Central memory CD4-positive, alpha-beta T cell (primary cell): ENCODE measurements at places on chromosomes 3 and 15.

DNA sequence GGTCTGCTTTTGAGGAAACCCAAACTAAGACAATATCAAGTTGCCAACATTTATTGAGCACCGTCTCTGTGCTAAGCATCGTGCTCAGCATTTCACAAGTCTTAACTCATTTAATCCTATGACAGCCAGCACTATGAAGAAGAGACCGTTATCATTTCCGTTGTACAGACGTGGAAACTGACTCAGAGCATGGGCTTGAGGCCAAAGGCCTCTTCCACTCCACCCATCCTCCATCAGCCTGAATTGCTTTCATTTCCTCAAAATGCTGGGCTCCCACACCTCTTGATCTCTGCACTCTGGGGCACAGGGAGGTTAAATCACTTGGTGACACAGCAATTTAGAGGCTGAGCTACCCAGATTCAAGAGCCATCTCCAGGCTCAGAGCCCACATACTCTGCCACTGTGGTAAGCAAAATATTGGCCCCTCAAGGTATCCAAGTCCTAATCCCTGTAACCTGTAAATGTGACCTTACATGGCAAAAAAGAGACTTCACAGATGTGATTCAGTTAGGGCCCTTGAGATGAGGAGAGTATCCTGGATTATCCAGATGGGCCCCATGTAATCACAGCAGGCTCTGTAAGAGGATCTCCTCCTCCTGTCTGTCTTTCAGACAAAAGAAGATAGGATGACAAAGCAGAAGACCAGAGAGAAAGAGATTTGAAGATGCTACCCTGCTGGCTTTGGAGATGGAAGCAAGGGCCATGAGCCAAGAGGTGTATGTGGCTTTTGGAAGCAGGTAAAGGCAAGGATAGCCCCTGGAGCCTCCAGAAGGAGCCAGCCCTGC, 24.3 kb upstream of the FLNB start:
- DNase-seq: peak; percentile 27

DNA sequence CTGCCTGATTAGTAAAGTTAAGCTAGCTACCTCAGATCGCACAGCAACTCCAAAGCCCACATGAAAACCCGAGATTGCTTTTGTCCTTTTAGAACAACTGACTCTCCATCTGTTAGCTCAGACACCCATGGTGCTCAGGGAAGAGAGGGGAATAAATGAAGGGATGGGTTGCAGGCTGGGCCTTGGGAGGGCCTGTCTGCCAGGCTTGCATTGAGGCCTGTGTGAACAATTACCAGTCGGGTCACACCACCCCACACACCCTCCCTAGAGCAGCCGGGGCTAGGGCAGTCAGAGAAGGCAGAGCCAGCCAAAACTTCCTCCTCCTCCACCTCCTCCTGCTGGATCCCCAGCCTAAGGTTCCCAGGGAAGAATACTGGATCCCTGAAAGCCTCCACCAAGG, 8.8 kb upstream of the PRKAR2A start:
- no peak for DNase-seq

GRCh38 chr15:82832601-82833361, 23.4 kb downstream of the WHAMM start:
- DNase-seq: no peak

DNA sequence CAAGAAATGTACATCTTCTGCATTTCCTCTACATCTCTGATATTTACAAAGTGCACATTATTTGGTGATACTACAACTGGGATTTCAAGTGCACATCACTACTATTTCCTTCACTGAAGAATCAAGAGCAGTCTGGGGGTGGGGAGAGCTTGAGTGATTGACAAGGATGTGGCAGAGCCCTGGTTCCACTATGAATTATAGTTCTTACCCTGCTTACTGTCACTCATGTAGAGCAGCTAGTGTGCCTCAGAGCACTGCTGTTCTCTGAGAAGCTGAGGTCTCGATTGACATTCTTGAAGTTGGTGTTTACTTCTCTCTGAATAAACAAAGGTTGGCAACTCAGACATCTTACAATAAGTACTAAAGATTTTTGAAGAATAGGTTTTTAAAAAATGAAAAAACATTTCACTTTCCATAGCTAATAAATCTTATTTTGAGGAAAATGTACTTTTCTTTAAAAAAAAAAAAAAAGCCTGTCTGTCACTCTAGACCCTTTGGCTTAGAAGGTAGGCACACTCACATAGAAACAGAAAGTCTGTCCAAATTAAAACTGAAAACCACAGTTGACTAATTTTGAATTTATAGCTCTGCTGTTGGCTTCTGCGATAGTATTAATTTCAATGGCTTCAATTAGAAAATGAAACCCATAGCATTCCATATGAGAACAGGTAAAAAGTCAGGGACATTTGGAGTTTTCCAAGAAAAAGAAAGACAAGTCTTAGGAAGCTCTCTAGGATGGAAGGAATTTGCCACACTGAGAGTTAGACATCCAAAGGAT, 5.6 kb downstream of the GREM1 start:
- no peak for DNase-seq

DNA sequence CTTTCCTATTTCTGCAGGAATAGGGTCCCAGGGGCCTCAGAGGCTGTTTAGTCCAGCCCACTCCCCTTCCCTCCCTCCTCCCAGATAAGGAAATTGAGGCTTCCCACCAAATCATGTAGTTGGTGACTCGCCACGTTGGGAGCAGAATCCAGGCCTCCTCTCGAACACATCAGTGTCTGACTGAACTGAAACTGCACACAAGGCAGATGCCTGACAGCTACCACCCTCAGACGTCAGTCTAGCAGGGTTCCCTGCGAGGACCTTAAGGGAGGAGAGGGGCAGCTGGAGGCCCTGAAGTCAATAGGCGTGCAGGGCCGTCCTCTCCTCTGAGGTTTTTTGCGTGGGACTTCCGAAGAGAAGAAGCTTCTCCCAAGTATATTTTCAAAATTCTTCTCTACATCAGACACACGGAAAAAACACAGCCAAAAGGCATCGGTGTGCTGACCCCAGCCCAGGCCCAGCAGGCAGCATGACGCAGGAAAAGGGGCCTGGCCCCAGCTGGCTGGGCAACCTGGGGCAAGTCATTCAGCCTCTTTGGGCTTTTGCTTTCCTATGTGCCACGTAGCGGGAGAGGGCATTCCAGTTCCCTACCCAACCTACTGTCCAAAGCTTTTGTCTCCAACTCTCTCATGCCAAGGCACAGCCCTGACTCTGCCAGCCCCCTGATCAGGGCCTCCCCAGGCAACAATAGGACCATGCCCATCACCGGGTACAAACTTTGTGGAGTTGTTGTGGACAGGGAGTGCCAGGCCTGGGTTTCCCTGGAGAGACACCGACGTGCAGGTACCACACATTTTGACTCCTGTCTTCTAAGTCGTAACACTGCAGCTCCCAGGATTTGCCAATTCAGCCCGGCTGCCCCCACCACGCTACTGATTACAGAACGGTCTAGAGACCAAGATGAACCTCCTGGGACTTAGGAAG, 283.1 kb downstream of the XXYLT1 start:
- DNase-seq: no peak

- no peak for DNase-seq
Observed at GRCh38 chr3:140910860-140911259, 30.8 kb upstream of the SLC25A36 start.

GRCh38 chr3:175737646-175738572, 878.8 kb downstream of the NAALADL2 start:
- no peak for DNase-seq

GRCh38 chr3:126101521-126101982, 17.6 kb upstream of the SLC41A3 start:
- DNase-seq: no peak

- DNase-seq: no peak
Observed at GRCh38 chr3:100912976-100913545, 80.2 kb downstream of the ABI3BP start.

DNA sequence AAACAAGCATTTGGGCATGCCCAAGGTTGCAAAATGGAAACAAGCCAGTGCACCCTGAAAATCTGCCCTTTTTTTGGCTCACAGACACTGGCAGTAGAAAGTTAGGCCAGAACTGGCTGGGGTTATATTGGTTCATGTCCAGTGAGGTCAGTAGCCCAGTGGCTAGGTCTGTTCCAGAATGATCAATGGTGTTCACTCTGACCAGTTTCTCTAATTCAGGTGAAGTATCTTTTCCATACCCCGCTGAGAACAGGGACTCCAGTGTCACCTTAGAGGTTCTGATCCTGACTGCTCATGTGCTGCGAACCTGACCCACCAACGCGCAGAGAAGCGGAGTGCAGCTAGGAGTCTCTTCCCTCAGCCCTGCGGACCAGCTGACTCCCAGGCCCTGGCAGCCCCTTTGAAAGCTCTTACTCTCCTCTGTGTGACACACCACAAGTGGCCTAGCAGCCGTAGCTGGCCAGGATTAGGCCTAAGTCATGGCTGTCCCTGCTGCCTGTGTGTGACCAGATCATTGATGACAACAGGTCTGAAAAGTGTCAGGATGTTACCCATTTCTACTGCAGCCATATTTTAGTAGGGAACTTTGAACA, 123.5 kb downstream of the GHSR start:
- DNase-seq: no peak

GRCh38 chr3:141878326-141878725, 1.9 kb downstream of the ATP1B3 start:
- DNase-seq: no peak

GRCh38 chr3:152466784-152467183, 198.1 kb downstream of the MBNL1 start:
- no peak for DNase-seq

DNA sequence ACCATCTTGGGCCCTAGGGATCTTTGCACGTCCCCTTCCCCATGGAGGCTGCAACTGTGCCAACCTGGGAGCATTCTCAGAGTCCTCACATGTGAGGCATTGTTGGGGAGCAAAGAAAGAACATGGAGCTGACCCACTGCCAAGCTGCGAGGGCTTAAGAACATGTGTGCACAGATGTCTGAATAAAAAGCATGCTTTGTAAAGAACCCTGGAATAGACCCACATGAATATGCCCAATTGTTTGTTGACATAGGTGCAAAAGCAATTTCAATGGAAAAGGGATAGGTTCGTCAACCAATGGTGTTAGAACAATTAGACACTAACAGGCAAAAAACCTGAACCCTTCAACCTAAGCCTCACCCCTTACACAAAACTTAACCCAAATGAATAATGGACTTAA, 9.3 kb downstream of the PGPEP1L start:
- DNase-seq: no peak

- DNase-seq: no peak
Observed at GRCh38 chr15:74212494-74212893, 9.9 kb upstream of the STRA6 start.

- no peak for DNase-seq
Observed at GRCh38 chr15:26665957-26666791, 106.7 kb downstream of the GABRB3 start.

DNA sequence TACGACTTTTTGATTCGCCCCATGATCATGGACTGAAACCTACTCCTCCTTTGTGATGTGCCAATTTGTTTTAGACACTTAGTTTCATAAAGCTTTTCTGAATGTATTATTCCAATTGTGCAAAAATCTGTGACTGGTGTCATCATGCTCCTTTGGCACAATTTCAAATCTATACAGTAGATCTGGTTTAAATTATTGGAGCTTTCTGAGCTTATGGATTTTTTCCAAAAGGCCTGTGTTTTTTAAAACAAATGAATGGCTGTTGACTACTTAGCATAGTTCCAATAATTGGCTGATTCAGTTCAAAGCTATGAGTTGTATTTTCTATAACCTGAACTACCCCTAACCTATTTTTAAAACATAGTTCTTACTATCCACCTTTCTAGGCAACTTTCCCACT, 282.7 kb downstream of the CNTN3 start:
- DNase-seq: no peak

GRCh38 chr3:187207624-187208023, 10.3 kb downstream of the RTP1 start:
- no peak for DNase-seq

DNA sequence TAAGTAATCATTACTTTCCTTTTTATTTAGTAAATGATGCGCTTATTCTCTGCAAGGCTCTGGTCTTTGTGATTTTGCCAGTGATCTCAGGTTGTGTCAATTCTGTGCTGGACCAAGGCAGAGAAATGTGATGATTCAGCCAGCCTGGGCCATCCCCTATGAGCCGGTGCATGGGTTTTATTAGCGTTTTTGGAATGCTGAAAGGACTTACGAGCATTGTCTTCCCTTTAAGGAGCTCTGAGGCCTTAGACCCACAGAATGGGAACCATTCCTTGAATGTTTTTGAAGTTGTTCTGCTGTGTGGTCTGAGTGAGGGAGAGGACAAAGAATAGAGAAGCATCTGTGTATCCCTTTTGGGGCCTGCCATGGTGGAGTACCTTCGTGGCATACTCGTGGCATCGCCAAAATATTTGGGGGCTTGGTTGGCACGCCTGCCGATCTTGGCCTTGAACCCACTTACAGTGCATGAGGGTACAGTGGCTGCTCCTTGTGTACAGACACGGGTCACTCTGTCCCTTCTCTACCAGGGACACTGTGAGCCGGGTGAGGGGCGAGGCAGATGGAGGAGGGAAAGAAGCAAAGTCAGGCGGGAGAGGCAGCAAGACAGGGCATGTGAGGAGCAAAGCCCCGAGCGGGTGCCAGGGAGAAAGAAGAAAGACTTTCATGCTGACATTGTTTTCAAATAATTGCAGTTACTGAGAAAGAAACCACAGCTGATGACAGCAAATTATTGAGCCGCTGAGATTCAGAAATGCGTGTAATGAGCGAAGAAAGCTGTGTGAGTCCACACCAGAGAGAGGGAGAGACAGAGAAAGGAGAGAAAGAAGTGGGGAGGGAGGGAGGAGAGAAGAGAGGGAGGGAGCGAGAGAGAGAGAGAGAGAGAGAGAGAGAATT, 269.4 kb upstream of the RGMA start:
- no peak for DNase-seq

- no peak for DNase-seq
Observed at GRCh38 chr15:60901647-60902046, 327.5 kb downstream of the RORA start.

DNA sequence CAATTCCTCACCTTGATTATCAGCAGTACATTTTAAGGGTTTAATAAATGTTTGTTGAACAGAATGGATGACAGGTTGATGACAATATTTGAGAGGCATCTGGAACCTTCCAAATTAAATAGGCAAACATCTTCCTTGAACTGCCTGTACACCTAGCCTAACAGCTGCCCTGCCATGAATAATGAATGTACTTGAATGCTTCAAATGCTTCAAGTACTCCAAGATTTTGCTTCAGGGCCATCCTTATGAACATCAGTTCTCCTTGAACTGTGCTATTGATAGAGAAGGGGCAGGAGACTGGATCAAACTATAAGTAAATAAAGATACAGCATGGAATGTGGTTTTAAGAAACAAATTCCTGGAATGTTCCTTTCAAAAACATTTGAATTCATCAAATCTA, 136.8 kb downstream of the CHST2 start:
- no peak for DNase-seq

GRCh38 chr3:144429719-144430121, 458.1 kb downstream of the DIPK2A start:
- no peak for DNase-seq

- no peak for DNase-seq
Observed at GRCh38 chr15:64855205-64855975, 13.7 kb downstream of the PLEKHO2 start.

- DNase-seq: no peak
Observed at GRCh38 chr15:98712845-98713584, 64.7 kb downstream of the IGF1R start.

- DNase-seq: no peak
Observed at GRCh38 chr3:197376020-197376419, 77.6 kb upstream of the DLG1 start.

GRCh38 chr3:126354776-126355175, 2.4 kb downstream of the KLF15 start:
- DNase-seq: no peak
